Iris pigment epithelial cell (primary cell): ENCODE measurements at places on chromosomes 6 and 20.
A peak's percentile ranks its signal among the peaks of the same experiment; 100 is the strongest.

GRCh38 chr20:10074513-10074912, 39.7 kb downstream of the ANKEF1 start:
- peak; percentile 84 for DNase-seq

GRCh38 chr20:16821211-16822089, 73.3 kb downstream of the OTOR start:
- DNase-seq: peak; percentile 47

DNA sequence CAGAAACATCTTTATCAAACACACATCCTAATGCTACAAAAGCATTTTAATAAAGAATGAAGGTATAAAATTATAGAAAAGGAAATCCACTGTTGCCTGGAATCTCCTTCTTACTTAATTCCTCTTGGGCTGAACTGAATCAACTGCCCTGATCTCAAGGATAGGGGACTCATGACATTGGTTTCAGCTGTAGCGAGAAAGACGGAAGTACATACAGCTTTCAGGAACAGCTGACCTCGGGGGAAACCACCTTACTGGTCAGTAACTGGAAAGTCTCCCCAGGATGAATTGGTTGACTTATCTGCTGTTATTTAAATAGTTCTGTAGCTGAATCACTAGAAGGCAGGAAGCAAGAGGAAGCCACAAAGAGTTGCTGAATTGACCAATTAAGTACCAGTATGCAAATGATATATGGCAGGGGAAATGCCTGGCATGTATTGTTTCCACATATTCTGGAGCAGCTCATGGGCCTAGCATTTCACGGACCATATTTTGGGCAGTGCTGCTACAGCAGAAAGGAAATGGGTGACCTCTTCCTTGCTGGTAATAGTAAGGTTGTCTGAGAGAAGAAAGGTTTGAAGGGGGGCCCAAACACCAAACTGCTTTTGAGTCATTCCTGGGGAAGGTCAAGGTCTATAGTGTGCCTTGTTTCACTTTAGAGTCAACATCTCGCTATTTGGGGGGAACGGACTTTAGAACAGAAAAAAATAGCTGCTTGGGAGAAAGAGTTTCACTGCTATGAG, 43.7 kb upstream of the MAP7 start:
- DNase-seq: peak; percentile 100

GRCh38 chr6:125714441-125715090, 34.9 kb upstream of the HEY2 start:
- no peak for DNase-seq

DNA sequence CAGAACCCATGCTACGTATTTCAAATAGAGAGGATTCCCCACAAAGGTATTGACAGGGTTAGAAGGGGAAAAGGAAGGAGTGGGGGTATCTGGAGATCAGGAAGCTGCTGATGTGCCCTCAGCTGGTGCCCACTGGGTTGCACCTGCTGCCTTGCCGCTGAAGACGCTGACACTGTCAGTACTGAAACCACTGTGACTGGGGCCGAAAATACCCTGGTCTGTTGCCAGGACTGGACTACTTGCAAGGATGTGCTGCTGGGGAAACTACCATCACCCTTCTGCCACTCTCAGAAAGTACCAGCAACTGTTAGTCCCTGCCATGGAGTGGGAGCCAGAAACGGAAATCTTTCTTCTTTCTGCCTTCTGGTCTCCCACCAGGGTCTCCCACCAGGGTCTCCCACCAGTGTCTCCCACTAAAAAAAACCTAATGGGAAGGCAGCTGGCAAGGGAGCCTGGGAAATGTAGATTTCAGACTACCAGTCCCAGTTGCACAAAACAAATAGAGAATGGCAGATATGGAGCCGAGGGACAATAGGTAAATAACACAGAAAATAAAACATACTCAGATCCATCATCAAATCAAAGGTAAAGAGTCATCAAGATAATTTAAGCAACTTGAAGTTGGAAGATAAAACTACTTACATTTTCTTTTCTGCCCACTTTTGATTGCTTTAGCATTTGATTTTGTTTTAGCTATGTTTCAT, 204.8 kb downstream of the TPBG start:
- no peak for DNase-seq

GRCh38 chr6:28742668-28743270, 181.0 kb downstream of the TRIM27 start:
- DNase-seq: peak; percentile 86

GRCh38 chr20:37896932-37897548, 5.9 kb upstream of the VSTM2L start:
- DNase-seq: no peak

DNA sequence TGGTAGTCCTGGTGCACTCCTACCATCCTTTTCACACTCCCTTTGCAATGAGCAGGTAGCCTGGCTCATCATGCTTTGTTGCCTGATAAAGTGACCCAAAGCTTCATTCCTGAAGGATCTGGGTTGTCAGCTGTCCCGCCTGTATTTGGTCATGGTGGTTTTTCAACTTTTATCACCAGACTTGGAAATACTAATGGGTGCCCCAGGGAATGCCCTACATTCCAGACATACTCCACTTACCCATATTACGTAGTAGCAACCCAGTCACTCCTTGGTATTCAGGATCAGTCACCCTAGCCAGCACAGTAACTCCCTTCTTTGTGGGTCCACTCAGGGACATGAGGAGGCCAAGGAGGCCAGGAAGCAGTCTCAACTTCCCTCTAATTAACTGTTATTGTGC, 199.2 kb downstream of the MAFB start:
- DNase-seq: peak; percentile 35

- DNase-seq: no peak
These were observed 504.0 kb upstream of the SPTLC3 start for GRCh38 chr20:12504779-12505178.

GRCh38 chr6:134315974-134316441, 1.9 kb downstream of the SGK1 start:
- DNase-seq: no peak

- DNase-seq: no peak
These were observed 132.5 kb downstream of the PREX1 start for GRCh38 chr20:48695255-48695654.

GRCh38 chr6:79461205-79461604, 76.0 kb downstream of the LCA5 start:
- DNase-seq: no peak

GRCh38 chr20:63156221-63156671, 59.7 kb downstream of the YTHDF1 start:
- DNase-seq: no peak

- DNase-seq: peak; percentile 69
These were observed 61.8 kb upstream of the ADGRF1 start for GRCh38 chr6:47103931-47104330.

DNA sequence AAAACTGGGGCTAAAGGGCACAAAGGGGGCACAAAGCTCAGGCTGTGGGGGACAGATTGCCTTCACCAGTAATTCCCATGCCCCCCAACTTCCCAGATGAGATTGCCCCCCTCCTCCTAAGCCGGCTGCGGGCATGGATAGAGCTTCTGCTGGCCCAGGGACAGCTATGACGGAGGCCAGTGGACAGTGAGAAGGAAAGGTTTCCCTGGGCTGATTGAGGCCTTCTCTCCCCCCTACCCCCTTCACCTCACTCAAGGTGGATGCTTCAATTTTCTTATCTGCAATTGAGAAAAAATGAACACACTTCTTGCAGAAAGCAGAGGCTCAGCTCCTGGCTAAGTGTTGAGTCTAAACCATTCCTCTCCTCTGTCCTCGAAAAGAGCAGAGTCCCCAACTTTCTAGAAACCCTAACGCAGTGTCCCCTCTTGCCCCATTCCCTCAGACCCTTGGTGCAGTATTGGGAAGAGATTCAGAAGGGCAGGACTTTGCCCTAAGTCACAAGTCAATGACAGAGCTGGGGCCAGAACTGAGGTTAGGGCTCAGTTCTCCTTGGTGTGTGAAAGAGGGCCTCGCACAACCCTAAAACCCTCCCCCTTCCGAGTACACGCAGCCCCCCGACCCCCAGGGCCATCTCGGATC, 808 bp downstream of the SDC4 start:
- DNase-seq: no peak

DNA sequence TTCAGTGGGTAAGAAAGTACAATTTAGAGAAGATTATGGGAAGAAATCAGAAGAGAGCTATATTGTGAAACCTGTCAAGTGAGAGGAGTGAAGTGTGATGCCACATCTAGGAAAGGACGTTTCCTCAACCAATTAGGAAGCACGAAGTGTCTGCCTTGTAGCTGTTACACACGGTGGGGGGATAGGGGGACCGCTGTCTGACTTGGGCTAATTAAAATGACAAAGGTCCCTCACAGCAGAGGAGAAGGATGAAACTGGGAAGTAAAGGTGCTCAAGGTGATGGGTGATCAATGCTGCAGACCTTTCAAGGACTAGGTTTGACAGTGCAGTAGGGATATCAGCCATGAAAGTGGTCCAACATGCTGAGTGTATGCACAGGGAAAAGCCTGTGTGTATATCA, 181.1 kb upstream of the PRSS16 start:
- DNase-seq: no peak

GRCh38 chr6:132236744-132237143, 164.5 kb downstream of the MOXD1 start:
- DNase-seq: peak; percentile 41
